ENCODE measurements at places on chromosomes 7 and 10.

DNA sequence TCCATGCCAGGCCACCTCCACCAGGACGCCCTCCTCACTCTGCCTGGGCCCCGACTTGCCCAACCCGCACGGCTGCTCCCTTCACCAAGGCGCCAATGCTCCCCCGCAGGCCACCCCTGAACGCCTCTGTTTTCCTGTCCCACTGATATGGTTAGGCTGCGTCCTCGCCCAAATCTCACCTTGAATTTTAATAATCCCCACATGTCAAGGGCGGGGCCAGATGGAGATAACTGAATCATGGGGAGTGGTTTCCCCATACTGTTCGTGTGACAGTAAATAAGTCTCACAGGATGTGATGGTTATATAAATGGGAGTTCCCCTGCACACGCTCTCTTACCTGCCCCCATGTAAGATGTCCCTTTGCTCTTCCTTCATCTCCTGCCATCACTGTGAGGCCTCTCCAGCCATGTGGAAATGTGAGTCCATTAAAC is 29.8 kb downstream of the RSU1 start:
- peak; percentile 69 for DNase-seq

- DNase-seq, result no peak
Measured at GRCh38 chr10:105868935-105869334, 1227.8 kb downstream of the SORCS3 start.

DNA sequence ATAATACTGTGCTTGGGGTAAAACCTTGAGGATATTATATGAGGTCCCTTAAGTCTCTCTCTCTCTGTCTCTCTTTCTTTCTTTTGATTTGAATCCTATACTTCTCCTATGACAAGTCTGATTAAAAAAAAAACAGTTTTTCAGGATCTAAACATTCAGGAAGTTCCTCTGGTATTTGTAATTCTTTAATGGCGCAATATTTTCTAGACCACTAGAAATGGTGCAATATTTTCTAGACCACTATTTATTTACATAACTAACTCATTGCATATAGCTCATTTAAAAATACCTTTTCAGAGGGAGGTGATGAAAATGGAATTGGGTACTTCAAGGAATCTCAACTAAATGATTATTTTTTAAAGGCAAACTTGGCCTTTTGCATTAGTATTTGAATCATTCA is 1235.3 kb downstream of the GATA3 start:
- no peak for DNase-seq

- DNase-seq, result no peak
Measured at GRCh38 chr10:101993221-101993620, 62.8 kb downstream of the ARMH3 start.

DNA sequence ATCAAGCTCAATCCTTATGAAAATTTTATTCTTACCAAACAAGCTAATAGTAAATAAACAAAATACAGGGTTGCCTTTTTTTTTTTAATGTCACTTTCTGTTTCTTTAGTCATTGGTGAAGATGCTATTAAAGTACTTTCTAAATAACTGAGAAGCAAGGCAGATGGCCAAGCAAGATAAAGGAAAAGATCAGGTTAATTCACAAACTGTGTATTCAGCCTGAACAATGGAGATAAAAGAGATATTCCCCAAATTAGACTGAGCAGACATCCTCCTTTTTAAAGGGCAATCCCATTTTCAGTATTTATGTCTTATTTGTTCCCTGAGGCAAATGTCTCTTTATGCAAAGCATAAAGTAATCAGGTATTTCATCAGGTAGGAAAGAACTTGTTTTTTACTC is 23.1 kb upstream of the XRCC2 start:
- DNase-seq, result no peak
